ENCODE measurements at places on chromosomes 11 and 22.
A peak's percentile ranks its signal among the peaks of the same experiment; 100 is the strongest.

DNA sequence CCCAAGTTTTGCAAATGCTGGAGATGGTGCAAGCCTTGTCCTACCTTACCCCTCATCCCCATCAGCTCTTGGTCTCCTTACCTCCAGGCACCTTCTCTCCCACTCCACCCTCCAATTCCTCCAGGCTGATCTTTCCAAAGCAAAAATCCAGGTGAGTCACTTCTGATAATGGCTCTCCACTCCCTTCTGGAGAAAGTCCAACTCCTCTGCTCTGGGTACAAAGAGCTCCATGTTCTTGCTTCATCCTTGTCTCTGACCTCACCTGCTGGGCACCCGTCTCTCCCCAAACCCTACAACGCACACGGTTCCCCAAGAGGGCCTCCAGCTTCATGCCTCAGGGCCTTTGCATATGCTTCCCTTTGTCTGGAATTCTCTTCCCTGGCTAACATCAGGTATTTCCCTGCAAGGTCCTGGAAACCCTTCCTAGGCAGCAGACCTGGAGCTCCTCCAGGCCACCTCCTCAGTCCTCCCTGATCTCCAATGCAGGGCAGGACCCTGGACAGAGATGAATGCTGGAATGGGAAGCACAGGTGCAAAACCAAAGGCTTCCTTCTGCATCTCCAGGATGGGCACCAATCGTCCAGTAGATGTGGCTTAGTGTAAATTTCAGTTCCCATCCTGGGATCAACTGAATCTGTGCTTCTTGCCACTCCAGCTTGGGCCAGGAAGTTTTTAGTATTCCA, 22.7 kb downstream of the IFT27 start:
- no peak for DNase-seq

- peak; percentile 66 for DNase-seq
Measured at GRCh38 chr11:4539603-4540219, 5.3 kb upstream of the OR52M1 start.

- no peak for DNase-seq
Measured at GRCh38 chr11:118699506-118700220, 20.2 kb upstream of the TREH start.

DNA sequence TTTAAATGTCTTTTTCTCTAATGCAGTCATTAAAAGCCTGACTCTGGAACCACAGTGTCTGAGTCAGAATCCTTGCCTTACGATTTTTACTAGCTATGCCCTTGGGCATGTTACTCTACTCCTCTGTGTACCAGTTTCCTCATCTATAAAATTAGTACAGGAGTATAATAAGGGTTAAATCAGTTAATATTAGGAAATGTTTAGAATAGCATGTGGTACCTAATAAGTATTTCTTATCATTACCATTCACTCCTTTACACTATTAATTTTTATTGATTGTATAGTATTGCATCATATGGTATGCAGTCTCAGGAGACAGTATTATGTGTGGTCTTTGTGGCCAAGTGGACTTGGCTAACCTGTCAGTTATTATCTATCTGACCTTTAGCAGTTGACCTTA, 68.2 kb downstream of the METTL15 start:
- DNase-seq: no peak

GRCh38 chr22:41034706-41035105, 57.7 kb upstream of the EP300 start:
- DNase-seq: no peak

DNA sequence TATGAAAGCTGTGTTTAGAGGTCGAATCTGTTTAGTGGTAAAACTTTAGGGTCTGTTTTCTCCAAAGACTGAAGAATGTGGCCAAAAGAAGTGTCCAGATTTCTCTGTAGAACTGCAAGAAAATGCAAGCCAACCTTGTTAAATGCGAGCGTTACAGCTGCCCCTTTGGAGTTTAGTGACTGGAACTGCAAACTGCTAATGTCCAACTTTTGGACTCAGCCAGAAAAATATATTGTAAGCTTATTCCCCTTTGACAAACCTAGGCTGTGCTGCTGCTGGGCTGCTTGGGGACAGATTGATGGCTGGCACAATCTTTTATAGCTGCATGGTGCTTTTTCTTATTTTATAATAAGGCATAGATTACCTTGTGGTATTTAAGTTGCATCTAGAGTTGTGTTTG, 3.9 kb downstream of the TEAD1 start:
- no peak for DNase-seq

DNA sequence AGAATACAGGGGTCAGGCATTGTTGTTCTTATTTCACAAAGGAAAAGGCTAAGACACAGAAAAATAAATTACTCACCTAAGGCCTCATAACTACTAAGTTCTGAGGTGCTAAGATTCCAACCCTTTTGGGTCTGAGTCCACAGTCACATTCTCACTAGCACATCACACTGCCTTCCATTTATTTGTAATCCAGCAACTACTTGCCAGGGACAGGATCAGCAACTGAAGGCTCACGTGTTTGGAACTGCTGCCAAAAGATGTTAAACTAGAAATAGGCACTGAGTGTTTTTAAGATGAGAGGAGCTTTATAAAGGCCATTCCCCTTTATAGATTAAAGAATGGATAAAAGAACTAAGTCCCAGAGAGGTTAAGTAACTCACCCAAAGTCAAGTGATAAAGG, 58.0 kb downstream of the CADM1 start:
- DNase-seq: no peak

- DNase-seq: no peak
Measured at GRCh38 chr22:39712081-39712480, 141.5 kb downstream of the CACNA1I start.

- no peak for DNase-seq
Measured at GRCh38 chr11:126362879-126363655, 7.6 kb downstream of the ST3GAL4 start.

- DNase-seq: no peak
Measured at GRCh38 chr11:60119710-60120109, 31.2 kb downstream of the MS4A2 start.

DNA sequence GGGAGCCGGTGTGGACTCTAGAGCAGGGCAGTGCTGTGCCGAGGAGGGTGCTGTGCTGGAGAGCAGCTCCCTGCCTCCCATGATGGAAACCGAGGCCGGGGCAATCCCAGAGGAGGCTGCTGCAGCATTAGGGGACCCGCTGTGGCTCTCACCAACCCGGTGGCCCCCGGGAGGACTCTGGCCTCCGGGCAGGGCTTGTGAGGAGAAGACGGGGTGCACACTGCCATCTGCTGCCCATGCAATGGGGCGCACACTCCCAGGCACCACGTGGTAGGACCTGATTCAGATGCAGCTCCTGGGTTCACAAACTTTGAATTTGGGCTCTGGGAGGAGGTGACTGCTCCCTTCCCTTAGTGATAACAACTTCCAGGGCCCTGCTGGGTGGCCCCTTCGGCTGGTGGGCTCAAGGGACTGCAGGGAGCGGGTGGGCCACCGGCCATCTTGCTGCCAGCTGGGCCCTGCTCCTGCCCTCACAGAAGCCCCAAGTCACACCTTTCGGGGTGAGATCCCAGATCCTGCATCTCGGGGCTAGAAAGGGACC, 93.8 kb upstream of the FGF3 start:
- no peak for DNase-seq

DNA sequence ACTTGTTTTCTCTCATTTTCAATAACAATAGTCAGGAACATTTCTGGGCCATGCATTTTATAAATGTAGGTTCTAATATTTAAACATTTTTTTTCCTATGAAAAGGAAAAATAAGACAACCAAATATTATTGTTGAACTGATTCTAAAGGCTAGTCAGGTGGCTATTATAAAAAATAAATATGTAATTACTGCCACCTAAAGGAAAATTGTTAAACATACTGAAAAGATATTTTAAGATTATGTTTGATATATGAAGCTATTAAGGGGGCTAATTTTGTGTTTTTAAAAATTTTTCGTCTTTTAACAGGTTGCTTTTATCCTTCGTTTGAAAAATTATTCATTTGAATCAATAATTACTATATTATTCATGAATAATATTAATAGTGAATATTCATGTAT, 62.2 kb upstream of the FDX1 start:
- DNase-seq: no peak

- DNase-seq: no peak
Measured at GRCh38 chr11:116255321-116255953, 517.4 kb downstream of the BUD13 start.

DNA sequence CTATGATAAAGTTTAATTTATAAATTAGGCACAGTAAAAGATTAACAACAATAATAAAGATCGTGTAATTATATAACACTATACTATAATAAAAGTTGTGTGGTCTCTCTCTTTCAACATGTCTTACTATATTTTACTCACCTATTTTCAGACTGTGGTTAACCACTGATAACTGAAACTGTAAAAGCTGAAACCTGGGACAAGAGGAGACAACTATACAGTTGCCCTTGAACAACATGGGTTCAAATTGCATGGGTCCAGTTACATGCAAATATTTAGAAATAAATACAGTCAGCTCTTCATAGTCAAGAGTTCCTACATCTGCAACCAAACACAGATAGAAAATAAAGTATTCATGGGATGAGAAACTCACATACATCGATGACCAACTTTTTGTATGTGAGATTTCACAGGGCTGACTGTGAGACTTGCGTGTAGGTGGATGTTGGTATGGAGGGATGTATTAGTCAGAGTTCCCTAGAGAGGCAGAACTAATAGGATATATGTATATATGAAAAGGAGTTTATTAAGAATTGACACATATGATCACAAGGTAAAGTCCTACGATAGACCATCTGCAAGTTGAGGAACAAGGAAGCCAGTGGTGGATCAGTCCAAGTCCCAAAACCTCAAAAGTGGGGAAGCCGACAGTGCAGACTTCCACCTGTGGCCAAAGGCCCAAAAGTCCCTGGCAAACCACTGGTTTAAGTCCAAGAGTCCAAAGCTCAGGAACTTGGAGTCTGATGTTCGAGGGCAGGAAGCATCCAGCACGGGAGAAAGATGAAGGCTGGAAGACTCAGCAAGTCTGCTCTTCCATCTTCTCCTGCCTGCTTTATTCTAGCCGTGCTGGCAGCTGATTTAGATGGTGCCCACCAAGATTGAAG, 359.5 kb downstream of the INSC start:
- DNase-seq: no peak

DNA sequence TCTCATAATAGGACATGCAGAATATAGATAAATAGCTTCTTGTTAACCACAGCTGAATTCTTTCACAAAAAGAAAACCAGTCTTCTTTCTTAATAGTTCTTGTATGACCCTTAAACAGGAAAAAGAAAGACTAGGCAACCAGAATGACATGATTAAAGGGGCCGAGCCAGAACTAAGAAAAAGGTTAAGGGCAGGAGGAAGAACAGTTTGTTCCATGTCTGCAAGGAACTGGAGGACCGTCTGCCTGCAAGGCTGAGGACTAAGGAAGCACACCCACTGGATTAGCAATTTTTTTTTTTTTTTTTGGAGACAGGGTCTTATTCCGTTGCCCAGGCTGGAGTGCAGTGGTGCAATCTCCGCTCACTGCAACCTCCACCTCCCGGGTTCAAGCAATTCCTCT, 26.0 kb upstream of the TMPRSS5 start:
- DNase-seq: no peak

GRCh38 chr11:60932605-60933356, 8.5 kb downstream of the TMEM132A start:
- DNase-seq: no peak

GRCh38 chr11:85828640-85828978, 17.7 kb upstream of the SYTL2 start:
- DNase-seq: no peak

- DNase-seq: no peak
Measured at GRCh38 chr22:42060489-42060888, 10.1 kb downstream of the NAGA start.

DNA sequence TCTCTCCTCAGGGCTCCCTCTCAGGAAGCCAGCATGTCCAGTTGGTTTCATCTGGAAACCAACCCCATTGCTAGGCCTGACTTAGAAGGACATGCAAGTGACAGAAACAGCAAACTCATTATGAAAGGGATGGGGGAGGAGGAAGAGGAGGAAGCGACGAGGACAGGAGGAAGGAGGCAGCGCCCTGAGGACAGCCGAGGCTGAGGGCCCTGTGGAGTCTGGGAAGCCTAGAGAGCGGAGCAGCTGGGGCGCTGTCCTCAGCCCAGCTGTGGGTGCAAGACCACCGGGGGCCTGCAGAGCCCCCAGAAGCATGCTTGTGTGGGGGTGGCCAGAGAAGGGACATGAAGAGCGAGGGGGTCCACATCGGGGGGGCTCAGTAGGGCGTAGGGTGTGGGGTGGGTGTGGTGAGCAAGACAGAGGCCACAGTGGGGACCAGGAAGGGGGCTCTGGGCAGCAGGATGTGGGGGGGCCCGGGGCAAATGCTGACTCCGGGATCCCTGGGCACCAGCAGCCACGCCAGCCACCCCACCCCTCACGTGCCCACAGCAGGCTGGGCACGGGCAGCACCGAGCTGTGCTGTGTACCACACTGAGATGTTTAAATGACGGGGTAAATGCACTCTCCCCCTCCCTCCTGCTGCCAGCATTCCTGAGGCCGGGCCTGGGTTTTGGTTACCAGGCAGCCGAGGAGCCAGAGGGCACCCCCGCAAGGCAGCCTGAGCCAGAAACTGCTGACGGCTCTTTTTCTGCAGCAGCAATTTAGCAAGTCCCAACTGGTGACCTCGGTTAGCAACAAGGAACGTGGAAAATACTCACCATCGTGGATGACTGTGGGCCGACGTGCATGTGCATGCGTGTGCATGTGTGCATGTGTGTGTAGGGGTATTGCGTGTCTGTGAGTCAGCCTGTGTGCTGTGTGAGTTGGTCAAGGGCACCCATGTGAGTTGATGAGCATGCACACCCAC, 82.7 kb upstream of the LINC01488 start:
- DNase-seq: no peak

- DNase-seq: no peak
Measured at GRCh38 chr11:134578807-134579723, 167.0 kb upstream of the B3GAT1 start.

- no peak for DNase-seq
Measured at GRCh38 chr11:90349731-90350130, 126.9 kb upstream of the CHORDC1 start.

DNA sequence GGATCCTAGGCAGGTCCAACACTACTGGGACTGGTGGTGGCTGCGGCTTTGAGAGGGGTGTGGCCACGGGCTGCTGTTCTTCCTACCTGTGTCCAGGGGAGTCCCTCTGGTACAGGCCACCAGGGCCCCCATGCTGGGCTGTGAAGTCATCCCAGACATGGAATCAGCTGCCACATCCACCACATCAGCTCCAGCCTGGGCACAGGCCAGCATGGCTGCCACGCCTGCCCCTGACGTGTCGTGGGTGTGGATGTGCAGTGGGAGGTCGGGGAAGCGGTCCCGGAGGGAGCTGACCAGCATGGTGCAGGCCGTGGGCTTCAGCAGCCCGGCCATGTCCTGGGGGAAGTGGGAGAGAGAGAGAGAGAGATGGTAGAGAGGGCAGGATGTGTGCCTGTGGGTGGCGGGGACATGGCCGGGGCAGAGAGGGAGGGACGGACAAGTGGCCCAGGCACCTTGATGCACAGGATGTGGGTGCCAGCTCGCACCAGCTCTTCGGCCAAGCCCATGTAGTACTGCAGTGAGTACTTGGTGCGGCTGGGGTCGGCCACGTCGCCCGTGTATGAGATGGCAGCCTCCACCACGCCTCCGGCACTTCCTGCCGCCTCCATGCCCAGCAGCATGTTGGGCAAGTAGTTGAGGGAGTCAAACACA, 6.2 kb upstream of the LRFN4 start:
- peak; percentile 9 for DNase-seq
